ENCODE measurements at places on chromosomes 5 and 9. TPM values are rescaled to one million over a fixed set of nuclear protein-coding genes. Genes with fewer than 3 reads are reported as not detected.

Gene WNT8A
- total RNA-seq: not detected

Gene IFNA2
- not detected for total RNA-seq

Gene LRRC19
- total RNA-seq: 4.3 TPM

DNA sequence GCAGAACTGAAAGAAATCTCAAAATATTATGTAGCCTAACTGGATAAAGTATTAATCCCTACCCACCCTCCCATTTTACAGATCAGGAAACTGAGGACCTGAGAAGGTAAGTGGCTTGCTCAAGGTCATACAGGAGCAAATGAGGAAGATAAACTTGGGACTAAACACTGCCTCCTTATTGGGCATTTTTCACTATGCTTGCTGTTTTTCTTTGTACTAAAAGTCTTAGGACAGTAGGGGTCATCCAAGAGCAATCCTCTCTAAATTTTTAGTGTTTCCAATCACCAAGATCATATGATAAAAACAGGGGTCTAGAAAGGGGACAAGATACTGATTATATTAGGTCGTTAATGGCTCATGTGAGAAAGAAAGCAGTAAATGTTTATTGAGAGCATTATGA is 80.8 kb downstream of the RORB start:
- no peaks in the 10 kb centered on the region for H3K4me1 ChIP-seq
- no peaks in the 10 kb centered on the region for H3K36me3 ChIP-seq
- H3K27ac ChIP-seq: no peak overlapping the region
- no peaks in the 10 kb centered on the region for H3K27me3 ChIP-seq

DNA sequence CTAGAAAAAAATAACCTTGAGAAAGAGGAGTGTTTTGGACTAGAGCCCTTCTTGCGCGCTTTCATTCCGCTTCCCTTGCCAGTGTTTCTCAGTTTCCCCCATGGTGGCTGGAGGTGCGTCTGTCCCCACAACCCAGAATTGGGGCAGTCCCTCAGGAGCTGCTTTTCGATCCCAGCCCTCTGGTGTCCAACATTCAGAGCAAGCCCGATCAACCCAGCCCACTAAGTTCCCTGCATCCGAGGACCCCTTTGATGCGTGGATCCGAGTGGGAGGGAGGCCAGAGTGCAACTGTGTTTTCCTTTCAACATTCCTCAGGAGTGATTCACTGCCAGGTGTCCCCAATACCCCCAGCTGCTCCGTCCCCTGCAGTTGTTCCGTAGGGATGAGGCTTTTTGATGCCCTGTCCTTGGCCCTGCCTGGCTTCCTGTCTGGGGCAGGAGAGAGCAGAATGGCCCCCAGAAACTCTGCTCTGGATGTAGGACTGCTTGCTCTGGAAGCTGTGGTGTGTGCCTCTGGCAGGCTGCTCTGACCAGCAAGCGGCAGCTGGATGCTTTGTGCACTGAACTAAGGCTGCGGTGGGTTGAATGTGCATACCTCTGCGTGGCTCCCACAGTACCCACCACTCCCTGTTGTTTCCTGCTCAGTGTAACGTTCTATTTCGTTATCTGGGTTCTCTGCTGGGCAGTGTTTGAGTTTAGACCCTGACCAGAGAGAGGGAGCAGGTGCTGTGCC is 117.5 kb downstream of the BOD1 start:
- peak overlapping the region; percentile 46 for H3K27ac ChIP-seq
- peak; percentile 17 for DNase-seq
- no peaks in the 10 kb centered on the region for H3K27me3 ChIP-seq

GRCh38 chr5:124461941-124462340 is 284.5 kb downstream of the ZNF608 start:
- DNase-seq: no peak
- no peaks in the 10 kb centered on the region for H3K36me3 ChIP-seq
- H3K27me3 ChIP-seq: no peaks in the 10 kb centered on the region
- no peak overlapping the region for H3K27ac ChIP-seq

DNA sequence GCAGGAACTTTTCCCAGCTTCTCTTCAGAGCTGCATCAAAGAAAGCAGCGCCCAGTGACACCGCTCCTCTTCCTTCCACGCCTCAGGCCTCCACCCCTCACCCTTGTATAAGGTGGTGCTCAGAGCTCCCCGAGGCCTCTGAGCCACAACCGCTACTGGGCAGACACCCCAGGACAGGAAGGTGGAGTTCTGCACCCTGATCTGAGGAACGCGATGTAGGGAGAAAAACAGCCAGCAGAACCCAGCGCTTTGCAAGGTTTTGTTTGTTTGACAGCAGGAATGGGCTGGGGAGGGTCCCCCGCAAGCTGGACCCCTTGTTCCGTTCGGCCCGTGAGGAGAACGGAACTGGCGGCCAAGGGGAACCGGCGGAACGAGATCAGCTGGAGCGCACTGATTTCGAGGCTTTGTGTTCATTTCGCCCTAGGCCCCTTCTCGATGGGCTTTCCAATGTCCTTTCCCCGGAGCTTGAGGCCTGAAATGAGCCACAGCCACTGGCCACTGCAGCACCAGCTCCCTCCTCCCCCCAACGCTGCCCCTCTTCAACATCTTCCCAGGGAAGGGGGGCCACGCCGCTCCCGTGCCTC is 4.1 kb downstream of the EDF1 start:
- no peaks in the 10 kb centered on the region for H3K27me3 ChIP-seq
- peaks cover 36% of the 10 kb centered on the region for H3K36me3 ChIP-seq
- H3K27ac ChIP-seq: no peak overlapping the region
- no peak overlapping the region for H3K4me3 ChIP-seq

DNA sequence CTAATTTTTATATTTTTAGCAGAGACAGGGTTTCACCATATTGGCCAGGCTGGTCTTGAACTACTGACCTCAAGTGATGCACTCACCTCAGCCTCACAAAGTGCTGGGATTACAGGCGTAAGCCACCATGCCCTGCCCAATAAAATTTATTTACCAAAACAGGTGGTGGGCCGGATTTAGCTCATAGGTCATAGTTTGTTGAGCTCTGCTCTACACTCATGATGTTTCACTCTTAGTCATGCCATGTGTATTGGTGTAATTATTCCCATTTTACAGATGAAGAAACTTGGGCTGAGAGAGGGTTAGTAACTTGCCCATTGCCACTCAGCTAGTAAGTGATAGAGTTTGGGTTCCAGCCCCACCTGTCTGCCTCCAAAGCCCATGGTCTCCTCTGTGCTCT is 93.1 kb upstream of the WWC1 start:
- no peak for DNase-seq
- no peaks in the 10 kb centered on the region for H3K36me3 ChIP-seq
